Hematopoietic multipotent progenitor cell treated with erythropoietin and hydrocortisone succinate and interleukin-3 and kit ligand, for 8 days (in vitro differentiated cells): ENCODE measurements at places on chromosomes 13 and 19.
A peak's percentile ranks its signal among the peaks of the same experiment; 100 is the strongest.

GRCh38 chr19:18259893-18260292, 14.4 kb downstream of the IQCN start:
- DNase-seq, result no peak

- DNase-seq, result no peak
Observed at GRCh38 chr19:38759590-38760003, 13.7 kb downstream of the LGALS7 start.

GRCh38 chr19:56112313-56112709, 8.8 kb downstream of the ZNF787 start:
- DNase-seq, result no peak

GRCh38 chr19:30564551-30565011, 192.4 kb downstream of the ZNF536 start:
- no peak for DNase-seq

DNA sequence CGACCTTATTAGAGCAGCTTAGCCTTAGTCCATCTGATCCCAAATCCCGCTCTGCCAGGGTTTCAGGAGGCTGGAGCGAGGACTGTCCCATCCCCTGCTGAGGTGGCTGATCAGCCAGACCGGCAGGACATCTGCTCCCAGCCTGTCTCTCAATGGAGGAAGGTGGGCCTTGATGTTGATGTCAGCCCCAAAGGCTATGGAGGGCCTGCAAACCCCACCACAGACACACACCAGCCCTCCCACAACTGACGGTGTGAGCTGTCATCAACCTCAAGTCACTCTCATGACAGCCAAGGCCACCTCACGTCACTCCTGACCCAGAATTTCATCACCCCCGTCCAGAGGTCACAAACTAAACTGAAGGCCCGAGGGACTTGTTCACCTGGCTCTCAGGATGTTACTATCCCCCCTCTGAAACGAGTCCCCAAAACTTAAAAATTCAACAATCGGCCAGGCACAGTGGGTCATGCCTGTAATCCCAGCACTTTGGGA, 25.5 kb downstream of the RHPN2 start:
- DNase-seq, result no peak

- DNase-seq, result peak; percentile 64
Observed at GRCh38 chr19:33235269-33235995, 9.8 kb upstream of the SLC7A10 start.

- peak; percentile 75 for DNase-seq
Observed at GRCh38 chr13:28324181-28324789, 170.6 kb downstream of the FLT1 start.

DNA sequence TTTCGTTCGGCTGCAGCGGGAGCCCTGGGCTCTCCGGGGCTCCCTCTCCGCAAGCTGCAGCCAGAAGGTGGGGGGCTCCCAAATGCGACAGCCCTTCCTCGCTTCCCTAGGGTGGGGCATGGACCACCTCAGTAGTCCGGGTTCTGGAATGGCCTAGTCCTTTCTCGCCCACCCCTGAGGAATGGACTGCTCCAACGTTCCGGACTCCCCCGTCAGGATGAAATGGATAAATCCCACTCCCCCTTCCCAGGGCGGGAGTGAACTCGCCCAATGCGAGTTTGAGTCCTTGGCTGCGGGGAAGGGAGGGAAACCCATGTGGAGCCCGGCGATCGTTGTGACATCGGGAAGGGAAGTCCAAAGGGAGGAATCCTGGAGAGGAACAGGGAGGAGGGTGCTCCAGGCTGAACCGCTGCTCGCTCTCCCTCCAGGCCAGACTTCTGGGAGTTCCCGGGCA, 5.5 kb downstream of the HRC start:
- peak; percentile 85 for DNase-seq

GRCh38 chr13:100887729-100888151, 213.1 kb upstream of the TMTC4 start:
- DNase-seq, result no peak

GRCh38 chr19:15297416-15298224, 34.7 kb downstream of the BRD4 start:
- DNase-seq, result no peak

DNA sequence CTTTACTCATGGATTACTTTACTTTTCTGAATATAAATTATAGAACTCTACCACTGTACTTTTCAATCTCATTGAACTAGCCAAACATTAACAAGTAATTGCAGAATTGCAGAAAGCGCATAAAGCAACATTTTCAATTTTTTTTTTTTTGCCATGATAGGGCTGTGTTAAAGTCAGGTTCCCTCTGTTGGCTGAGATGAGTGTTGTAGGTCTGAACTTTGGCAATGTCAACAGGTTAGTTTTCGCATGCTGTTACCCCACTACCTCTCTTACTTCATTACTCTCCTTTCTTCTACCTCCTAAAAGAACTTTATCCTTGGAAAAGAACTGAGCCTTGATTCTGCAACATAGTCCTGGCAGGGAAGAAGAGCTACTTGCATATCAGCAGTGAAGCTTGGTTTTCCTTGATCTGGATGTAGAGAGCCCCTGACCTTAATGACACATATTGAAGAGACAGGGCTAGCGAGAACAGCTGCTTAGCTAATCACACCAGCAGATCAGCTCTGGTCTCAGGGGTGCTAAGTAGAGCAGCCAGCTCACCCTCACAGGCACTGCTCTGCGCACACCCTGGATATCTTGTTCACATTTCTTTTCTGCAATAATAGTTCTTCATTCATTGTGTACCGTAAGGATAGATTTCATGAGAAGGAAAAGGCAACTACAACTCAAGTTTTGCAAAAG, 119.5 kb downstream of the FLT1 start:
- DNase-seq, result no peak

DNA sequence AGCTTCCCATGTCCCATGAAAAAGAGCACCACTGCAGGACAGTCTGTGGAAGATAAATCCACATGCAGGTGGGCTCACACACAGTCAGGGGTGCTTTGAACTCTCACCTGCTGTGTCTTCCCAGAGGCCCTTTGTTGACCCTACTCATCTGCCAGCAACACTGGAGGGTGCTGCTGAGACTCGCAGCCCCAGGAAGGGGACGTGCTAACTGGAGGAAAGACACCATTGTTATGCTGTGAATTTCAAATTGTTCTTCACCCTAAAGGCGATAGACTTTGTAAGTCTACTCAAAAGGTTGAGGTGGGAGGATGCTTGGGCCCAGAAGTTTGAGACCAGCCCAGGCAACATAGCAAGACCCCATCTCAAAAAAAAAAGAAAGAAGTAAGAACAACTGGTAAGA, 107.3 kb upstream of the SERP2 start:
- no peak for DNase-seq

- DNase-seq, result no peak
Observed at GRCh38 chr13:101618440-101619187, 166.1 kb downstream of the ITGBL1 start.

- DNase-seq, result no peak
Observed at GRCh38 chr19:2987797-2988196, 10.4 kb downstream of the TLE6 start.

DNA sequence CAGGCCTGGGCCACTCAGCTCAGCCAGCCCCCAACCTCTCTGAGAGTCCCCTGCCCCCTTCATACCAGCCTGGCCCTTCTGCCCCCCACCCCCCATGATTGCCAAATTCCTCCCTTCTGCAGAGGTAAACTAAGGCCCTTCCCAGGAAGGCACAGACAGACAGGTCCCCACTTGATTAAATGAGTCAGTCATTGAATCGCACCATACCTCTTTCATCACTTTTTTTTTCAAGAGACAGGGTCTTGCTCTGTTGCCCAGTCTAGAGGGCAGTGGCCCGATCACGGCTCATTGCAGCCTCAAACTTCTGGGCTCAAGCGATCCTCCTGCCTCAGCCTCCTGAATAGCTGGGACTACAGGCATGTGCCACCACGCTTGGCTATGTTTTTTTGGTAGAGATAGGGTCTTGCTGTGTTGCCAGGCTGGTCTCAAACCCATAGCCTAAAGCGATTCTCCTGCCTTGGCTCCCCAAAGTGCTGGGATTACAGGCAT, 6.0 kb downstream of the PODNL1 start:
- no peak for DNase-seq

DNA sequence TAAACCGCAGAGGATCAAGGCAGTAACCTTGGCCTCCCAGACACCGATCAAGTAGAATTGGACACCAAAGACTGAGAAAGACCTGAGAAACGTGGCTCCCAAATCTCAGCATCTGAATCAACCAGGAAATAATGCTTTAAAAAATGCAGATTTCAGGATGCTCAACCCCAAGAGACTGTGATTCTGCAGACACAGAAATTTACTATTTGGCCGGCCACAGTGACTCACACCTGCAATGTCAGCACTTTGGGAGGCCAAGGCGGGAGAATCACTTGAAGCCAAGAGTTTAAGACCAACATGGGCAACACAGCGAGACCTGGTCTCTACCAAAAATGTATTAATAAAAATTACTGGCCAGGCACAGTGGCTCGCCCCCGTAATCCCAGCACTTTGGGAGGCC, 6.2 kb downstream of the ABCC4 start:
- no peak for DNase-seq

- peak; percentile 86 for DNase-seq
Observed at GRCh38 chr19:10388957-10389356, 8.6 kb upstream of the TYK2 start.

- no peak for DNase-seq
Observed at GRCh38 chr19:5121266-5122120, 152.6 kb downstream of the KDM4B start.

GRCh38 chr19:41218615-41219507, at the start of gene AXL:
AXL (plus strand) TSS chr19:41219223; CDS start chr19:41219393, 170 bp downstream.
- no peak for DNase-seq

GRCh38 chr13:80276371-80277289, 64.3 kb downstream of the SPRY2 start:
- DNase-seq, result no peak

- no peak for DNase-seq
Observed at GRCh38 chr13:46171739-46172138, 10.2 kb downstream of the LCP1 start.

GRCh38 chr19:407511-408440, 1.2 kb downstream of the C2CD4C start:
- no peak for DNase-seq

- DNase-seq, result no peak
Observed at GRCh38 chr19:55362174-55362989, 678 bp downstream of the GARIN5B start.

GRCh38 chr13:111460548-111461444, 140.4 kb downstream of the TEX29 start:
- peak; percentile 3 for DNase-seq

GRCh38 chr13:46320821-46321220, 66.2 kb downstream of the RUBCNL start:
- no peak for DNase-seq

GRCh38 chr13:38542601-38543000, 144.3 kb upstream of the FREM2 start:
- no peak for DNase-seq

GRCh38 chr13:77508959-77509620, 26.4 kb upstream of the SCEL start:
- DNase-seq, result no peak

- no peak for DNase-seq
Observed at GRCh38 chr13:39210961-39211534, 172.8 kb downstream of the NHLRC3 start.

GRCh38 chr13:77048681-77049080, 21.7 kb upstream of the FBXL3 start:
- no peak for DNase-seq

- no peak for DNase-seq
Observed at GRCh38 chr19:50599427-50599826, 31.2 kb upstream of the LRRC4B start.

DNA sequence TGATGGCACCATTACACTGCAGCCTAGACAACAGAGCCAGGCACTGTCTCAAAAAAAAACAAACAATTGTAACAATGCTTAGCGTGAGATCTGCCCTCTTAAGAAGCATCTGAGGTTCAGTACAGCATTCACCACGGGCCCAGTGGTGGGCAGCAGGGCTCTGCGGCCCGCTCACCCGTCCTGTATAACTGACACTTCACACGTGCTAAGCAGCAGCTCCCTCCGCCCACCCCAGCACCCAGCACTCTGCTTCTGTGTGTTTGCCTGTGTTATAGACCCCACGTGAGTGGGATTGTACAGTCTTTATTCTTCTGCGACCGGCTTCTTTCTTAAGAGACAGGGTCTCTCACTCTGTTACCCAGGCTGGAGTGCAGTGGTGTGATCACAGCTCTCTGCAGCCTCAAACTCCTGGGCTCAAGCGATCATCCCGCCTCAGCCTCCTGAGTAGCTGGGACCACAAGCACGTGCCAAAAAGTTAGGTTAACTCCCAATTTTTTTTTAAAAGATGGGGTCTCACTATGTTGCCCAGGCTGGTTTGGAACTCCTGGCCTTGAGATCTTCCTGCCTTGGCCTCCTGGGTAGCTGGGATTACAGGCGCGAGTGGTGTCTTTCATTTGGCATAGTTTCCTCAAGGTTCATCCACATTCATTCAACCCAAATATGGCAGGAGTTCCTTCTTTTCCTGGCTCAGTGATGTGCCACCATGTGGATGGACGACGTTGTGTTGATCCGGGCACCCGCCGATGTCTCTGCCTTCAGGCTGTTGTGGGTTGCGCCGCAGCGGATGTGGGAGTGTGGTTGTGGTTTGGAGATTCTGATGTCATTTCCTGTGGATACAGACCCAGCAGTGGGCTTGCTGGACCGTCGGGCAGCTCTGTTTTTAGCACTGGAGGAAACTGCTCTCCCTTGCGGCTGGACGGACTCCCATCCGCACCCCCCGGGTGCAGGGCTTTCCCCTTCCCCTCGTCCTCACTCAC, 170.0 kb downstream of the KDM4B start:
- DNase-seq, result peak; percentile 85

GRCh38 chr13:30982506-30982905, 50.0 kb downstream of the TEX26 start:
- no peak for DNase-seq

DNA sequence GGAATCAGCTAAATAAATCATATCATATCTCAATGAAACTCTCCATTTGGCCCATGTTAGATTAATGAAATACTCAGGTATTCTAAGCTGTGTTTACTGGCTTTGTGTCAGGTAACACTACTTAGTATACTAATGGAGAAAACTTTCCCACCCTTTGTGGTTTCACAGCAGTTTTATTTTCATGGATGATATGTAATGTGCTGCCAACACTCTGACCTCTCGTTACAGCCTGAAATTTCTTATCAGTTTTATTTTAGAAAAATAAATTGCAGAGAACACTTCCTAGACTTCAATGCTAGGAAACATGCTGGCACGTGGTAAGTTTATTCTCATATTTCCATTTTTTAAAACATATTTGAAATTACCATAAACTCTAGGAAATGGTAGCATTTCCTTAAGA, 758.9 kb downstream of the LIG4 start:
- no peak for DNase-seq

- no peak for DNase-seq
Observed at GRCh38 chr19:38378866-38379265, 4.5 kb downstream of the PSMD8 start.

DNA sequence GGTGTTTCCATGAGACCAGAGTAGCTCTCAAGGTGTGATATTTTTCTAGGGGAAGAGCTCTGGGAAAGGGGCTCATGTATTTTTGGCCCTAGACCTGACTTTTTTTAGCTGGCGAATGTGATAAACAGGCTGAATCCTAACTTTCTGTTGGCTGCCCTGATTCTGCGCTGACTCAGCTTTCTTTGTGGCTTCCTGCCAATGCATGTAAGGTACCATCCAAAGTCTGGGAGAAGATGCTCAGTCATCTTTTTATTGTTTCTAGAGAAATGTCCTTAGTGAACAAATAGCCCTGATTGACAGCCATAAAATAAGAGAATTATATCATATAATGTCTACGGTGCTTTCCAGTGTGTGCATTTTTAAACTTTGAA, 113.6 kb upstream of the MBNL2 start:
- peak; percentile 55 for DNase-seq
